Upper lobe of left lung (tissue), 6 donors: ENCODE measurements at places on chromosomes 6 and 20. TPM values are rescaled to one million over a fixed set of nuclear protein-coding genes. Genes with fewer than 3 reads are reported as not detected.

DNA sequence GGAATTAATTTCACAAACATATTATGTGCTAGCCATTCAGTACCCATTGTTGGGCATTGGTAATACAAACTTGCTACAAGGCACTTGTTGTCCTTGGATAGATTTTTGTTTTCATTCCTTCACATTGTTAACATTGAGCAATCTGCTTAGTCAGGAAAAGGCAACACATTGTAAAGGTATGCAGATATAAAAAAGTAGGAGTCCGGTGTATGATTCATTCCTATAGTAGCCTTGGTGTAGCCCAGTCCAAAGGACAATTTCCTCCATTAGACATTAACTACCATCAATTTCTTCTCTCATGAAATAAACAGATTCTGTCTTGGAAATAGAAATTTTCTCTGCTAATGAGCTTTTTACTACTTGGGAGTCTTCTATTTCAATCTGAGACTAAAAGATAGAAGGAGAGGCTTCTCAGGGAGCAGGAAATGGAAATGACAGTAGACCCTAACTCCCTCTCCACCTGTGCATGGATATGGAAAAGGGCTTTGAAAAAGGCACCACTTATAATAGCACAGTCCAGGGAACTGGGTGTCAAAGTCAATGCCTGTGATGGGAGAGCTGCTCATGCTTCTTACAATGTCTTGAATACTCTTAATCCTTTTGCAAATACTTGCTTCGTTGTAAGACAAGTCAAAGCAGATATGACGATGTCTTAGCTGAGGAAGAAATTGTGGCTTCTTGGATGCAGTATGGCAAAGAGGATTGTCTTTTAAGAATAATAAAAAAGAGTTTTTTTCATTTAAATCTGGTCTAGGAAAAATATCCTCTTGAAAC is 369.4 kb upstream of the CITED2 start:
- no peak for DNase-seq

GRCh38 chr20:58585753-58586540 is 65.1 kb upstream of the STX16 start:
- no peak for DNase-seq

DNA sequence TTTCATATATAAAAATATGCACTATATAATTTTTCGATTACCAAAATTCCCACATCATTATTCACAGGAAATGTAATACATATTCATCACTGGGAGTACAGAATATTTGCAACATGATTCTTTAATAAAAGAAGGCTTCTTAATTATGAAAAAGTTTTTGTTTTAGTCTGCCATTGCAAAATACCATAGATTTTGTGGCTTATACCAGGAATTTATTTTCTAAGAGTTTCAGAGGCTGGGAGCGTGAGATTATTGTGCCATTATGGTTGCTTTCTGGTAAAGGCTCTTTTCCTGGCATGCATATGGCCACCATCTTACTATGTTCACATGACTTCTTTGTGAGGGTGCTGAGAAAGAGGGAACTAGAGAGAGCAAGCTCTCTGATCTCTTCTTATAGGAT is 306.9 kb upstream of the ADGRB3 start:
- DNase-seq = no peak

GRCh38 chr6:32833664-32834063 is 4.9 kb downstream of the TAP2 start:
- no peak for DNase-seq

Gene C6orf141
- 2.9 TPM for total RNA-seq

Gene TFAP2A
- total RNA-seq = not detected

Gene OOEP
- total RNA-seq = not detected

Gene TNXB
- total RNA-seq = 113 TPM
